ENCODE measurements at places on chromosomes 13 and 19.
A peak's percentile ranks its signal among the peaks of the same experiment; 100 is the strongest.

DNA sequence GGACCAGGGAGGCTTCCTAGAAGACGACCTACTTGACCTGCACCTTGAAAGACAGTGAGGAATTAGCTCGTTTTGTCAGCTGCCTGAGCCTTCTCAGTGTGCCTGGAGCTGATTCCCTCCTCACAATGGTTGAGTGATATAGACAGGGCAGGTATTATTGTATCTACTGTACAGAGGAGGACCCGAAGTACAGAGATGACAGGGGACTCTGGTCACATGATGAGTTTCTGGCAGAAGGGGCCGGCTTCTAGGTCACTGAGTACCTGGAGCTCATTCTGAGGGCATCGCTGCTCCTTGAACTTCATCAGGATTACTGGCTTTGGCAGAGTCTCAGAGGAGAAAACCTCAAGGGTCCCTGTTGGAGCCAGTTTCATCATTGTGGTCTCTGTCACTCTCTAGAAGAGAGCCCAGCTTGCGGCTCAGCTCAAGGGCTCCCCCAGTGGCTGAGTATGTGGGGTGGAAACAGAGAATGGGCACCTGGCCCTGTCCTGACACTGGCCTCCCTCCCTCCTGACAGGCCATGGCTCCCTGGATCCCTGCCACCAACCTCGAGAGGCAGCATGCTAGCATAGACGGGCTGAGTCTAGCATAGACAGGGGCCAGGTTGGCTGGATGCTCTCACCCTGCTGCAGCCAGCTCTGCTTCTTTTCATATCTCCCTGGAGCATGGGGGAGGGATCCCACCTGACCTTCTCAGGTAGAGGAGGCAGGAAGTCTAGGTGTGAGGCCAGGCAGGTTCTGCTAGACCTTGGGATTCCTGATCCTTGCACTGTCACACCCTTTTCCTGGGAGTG is 38.7 kb downstream of the NFIX start:
- peak; percentile 44 for DNase-seq

DNA sequence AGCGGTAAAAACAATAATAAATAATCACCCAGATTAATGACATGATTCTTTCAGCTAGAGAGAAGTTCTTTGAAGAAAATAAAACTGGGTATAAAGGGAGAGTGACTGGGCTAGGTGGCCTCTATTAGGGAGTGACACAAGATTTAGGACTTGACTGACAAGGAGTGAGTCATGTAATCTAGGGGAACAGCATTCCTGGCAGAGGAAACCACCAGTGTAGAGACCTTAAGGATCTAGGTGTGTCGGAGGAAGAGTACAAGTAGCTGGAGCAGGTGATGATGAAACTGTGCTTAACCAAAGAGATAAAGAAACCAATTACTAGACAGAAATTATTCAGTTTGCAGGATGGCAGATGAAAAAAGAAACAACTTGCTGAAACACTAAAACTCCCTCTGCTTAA is 248.0 kb downstream of the RFC3 start:
- DNase-seq = no peak

DNA sequence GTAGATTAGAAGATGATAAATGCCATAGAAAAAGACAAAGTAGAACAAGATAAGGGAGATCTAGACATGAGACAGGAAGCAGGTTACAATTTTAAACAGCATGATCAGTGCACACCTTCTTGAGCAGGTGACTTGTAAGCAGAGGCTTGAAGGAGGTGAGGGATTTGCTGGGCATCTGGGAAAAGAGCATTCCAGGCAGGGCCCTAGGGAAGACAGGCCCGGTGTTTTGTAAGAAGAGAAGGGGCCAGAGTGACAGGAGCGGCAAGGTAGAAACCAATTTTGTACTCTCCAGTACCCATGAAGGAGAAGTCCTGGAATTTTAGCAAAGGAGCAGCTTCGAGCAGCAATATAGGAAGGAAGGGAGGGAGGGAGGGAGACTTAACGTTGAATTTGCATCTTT is 296.5 kb downstream of the MZT1 start:
- no peak for DNase-seq

GRCh38 chr13:72163678-72164077 is 296.7 kb upstream of the DACH1 start:
- DNase-seq = no peak

- no peak for DNase-seq
These were observed 43.9 kb downstream of the ENOX1 start for GRCh38 chr13:43742911-43743310.

DNA sequence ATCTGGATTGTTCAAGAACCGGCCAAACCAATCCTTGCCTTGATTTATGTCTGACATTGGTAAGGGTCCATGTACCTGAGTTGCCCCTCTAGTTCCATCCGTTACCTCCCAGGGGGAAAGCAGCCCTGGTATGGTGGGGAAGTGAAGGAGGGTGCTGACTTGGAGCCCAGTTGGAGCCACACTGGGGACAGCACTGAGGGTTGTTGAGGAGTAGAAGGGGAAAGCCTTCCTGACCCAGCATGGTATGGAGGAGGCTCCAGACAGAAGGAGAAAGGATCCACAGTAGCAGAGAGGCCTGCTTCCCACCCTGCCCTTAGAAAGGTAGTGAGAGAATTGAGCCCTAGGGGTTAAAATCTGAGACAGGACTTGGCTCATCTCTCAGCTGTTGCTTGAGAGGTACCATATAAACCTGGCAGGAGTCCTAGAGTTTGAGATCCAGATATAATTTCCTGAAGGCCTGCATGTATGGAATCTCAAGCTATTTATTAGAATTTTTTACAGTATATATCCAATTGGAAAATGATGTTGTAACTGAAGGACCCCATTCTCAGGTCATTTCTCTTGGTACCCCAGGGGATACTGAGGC is 16.7 kb upstream of the FCGBP start:
- DNase-seq = no peak

DNA sequence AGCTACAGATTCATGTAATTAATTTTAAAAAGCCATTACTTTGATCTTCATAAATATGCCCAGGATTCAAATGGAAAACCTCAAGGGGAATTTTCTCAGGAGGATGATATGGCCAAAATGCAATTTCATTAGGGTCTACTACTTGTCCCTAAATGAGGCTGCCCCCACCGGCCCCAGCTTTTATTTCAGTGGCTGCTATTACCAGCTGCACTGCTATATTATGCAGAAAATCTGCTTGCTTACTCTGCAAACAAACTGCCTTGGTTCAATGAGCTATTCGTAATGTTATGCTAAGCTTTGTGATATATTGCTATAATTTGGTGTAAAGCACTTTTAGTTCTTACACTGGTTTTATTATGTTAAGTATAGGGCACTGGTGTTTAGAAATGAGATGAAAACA is 137.3 kb upstream of the TMTC4 start:
- DNase-seq = no peak

- DNase-seq = no peak
These were observed 34.8 kb upstream of the TPTE2 start for GRCh38 chr13:19596086-19596485.

GRCh38 chr13:41627425-41627824 is 170.1 kb downstream of the RGCC start:
- no peak for DNase-seq

- no peak for DNase-seq
These were observed 67.5 kb downstream of the B3GLCT start for GRCh38 chr13:31267126-31267784.

GRCh38 chr19:2494447-2495129 is 18.7 kb downstream of the GADD45B start:
- peak; percentile 39 for DNase-seq

DNA sequence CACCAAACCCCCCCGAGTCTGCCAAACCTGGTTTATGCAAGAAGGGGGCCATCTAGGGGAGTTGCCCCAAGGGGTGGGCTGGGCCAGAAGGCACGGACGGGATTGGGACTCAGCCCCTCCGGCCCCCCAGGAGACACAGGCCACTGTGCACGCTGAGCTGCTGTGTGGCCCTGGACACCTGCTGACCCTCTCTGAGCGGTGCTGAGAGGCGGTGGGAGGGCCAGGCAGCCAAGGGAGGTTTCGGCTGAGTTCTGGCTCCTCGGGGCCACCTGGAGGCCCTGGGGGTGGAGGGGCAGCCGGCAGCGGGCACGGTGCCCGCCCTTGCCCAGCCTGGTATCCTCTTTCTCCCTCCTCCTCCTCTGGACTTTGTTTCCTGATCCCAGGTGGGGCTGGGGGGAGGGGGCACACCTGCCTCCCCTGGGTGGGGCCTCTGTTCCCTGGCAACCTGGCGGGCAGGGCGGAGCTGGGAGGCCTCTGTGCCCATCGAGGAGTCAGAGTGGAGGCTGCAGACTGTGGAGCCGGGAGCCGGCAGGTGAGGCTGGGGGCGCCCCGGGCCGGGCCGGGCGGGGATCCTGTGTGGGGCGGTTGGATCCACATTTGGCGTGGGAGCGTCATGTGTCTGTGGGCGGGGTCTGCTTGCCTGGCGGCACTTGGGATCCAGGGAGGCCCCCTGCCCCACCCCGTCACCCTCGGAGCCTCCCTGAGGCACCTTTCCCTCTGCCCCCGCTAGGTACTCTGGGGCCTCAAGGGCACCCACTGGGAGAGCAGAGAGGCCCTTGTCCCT is at the start of gene MISP:
MISP (plus strand) TSS at position 473 of the 784 bp plus-strand sequence. CDS start 5,835 bp downstream, outside the sequence.
- DNase-seq = no peak

- peak; percentile 42 for DNase-seq
These were observed 8.3 kb downstream of the TEKTIP1 start for GRCh38 chr19:3547301-3547731.

DNA sequence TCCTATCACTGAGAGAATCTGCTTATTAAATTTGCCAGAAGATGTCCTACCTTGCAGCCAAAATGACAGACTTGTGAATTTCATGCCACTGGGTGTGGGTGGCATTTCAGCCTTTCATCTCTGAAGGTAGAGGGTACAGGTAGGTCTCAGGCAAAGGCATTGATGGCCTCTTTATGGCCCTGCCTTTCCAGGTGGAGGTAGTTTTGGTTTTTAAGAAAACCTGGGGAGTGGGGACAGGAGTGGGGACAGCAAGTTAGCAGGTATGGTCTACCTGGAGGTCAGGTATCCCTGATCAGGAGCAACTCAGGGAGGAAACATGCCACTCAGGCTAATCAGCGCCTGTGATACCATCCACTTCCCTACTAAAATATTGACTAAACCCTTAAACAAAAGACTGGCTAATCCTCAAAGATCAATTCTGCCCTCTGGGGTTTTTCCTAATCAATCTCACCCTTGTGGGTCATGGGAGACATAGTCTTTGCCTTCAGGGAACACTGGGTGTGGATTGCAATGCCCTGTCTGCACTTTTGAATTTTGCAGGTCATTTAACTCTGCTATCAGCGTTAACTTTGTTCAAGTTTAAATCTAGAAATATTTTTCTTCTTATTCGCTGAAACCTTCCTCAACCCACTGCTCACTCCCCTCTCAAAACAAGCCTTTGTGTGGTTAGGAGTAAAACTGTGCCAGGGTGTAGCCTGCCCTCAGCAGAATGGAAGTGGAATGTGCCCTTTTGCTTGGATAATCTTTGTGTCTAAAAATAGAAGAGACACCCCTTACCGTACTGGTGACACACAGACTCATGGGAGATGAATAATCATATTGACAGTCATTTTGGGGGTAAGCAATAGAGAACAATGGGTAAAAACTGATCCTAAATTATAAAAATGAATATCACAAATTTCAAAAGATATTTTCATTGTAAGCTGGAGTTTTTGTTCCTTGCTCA is 233.7 kb downstream of the COG6 start:
- no peak for DNase-seq

DNA sequence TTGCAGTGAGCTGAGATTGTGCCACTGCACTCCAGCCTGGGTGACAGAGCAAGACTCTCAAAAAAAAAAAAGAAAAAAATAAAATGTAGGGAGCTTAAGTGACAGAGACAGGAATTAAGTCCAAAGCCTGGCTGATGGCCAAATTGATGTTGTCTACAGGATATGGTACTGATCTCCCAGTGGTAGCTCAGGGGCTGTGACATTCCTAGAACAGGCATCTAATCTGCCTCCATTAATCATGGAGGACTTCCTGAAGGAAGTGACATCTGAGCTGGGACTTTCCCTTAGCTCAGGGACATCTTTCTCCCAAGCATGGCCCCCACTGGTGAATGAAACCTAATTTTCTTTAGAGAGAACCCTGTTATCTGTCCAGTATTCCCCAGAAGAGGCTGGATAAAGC is 11.4 kb upstream of the EDDM13 start:
- no peak for DNase-seq

GRCh38 chr13:40681341-40682146 is 15.1 kb upstream of the FOXO1 start:
- DNase-seq = no peak

DNA sequence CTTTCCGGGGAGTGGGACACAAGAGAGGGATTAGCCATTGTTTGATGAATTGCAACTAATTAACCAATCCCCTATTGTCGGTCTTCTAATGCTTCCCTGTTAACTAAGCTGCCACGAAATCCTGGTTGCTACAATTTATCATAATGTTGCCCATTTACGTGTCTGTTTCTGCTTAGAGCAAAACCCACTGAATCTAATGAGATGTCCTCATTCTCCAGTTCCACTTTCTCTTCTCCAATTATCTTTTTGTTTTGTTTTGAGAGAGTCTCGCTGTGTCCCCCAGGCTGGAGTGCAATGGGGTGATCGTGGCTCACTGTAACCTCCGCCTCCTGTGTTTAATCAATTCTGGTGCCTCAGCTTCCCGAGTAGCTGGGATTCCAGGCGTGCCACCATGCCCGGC is 5.2 kb upstream of the DPP9 start:
- DNase-seq = no peak

DNA sequence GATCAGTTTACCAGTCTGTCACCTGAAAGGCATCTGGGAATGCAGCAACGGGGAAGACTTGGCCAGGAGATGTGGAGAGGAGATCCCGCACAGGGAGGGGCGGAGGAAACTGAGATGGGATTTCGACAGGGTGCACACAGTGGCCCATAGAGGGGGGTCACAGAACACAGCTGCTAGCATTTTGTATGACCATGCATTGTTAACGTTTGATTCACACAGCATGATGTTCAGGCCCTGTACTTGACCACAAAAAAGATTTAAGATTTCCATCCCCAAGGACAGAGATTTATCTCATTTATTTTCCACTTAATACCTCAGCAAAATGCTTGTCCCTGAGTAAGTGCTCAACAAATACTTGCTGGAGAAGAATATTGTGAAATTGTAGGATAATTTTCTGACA is 63.2 kb downstream of the RAB20 start:
- no peak for DNase-seq

GRCh38 chr19:16571822-16572331 is 338 bp downstream of the SLC35E1 start:
- peak; percentile 47 for DNase-seq

DNA sequence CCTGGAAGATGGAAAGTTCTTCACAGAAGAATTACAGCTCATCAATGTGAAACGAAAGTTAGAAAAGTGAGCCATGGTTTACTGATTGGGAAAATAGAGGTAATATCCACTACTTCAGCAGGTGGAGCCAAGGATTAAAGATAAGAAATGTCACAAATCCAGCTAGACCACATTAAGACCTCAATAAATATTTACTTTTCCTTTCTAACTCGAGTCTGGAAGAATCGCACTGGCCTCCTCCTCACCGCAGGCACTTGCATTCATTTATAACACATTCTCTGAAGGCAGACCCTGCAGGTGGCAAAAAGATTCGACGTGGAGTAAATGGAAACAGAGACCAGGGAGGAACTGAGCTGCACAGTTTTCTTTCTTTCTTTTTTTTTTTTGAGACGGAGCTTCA is 7.4 kb downstream of the SLC35E1 start:
- no peak for DNase-seq

GRCh38 chr19:40684280-40684679 is 6.2 kb downstream of the NUMBL start:
- DNase-seq = no peak
